NCI-H774 (cell line): ENCODE measurements at places on chromosomes 2 and 18.
A peak's percentile ranks its signal among the peaks of the same experiment; 100 is the strongest.

DNA sequence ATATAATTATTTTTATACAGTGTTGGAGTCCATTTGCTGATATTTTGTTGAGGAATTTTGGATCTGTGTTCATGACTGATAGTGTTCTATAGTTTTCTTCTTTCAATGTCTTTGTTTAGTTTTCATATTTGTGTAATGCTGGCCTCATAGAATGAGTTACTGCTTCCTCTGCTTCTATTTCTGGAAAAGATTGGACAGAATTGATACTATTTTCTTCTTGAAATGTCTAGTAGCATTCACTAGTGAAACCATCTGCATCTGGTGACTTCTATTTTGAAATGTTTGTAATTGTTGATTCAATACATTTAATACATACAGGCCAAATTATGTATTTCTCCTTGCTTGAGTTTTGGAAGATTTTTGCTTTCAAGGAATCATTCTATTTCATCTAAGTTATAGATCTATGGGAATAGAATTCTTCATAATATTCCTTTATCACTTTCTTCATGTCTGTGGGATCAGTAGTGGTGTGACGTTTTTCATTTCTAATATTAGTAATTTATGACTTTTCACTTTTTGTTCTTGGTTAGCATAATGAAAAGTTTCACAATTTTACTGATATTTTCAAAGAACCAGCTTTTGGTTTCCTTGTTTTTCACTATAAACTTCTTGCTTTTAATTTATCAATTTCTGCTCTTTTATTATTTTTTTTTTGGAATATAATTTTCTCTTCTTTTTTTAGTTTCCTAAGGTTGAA is 509.9 kb upstream of the VRK2 start:
- DNase-seq: no peak

DNA sequence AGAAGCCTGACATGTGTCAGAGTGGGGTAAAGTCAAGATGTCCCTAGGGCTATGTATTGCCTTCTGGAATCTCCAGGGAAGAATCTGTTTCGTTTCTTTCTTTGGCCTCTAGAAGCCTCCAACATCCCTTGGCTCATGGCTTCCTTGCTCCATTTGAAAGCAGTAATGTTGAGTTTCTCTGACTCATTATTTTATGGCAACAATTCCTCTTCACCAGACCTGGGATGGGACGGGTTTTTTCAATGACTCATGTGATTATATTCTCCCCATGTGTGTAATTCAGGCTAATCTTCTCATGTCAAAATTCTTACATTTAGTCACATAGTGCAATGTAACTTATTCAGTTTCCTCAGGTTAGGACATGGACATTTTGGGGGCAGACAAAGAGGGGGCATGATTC is 1038.6 kb downstream of the CBLN2 start:
- DNase-seq: no peak

DNA sequence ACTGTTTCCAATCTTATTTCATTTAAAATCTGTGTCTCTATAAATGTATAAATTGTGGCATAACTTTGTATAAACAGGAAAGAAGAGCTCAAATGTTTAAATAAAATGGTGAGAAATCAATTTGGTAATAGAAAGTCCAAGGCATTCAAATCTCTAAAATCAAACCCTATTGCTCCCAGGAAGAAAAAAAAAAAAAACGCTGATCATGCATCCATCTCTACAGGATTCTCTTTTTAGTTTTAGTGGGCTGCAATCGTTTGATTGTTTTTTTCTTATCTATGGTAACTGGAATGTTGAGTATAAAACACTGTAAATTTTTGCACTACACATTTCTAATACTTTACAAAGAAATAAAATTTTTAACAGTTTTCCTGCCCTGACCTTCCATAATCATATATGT is 75.6 kb downstream of the NCKAP1 start:
- DNase-seq: no peak

- DNase-seq: no peak
Observed at GRCh38 chr2:105183555-105184323, 57.8 kb upstream of the GPR45 start.

- no peak for DNase-seq
Observed at GRCh38 chr2:52861596-52861995, 906.0 kb upstream of the CHAC2 start.

DNA sequence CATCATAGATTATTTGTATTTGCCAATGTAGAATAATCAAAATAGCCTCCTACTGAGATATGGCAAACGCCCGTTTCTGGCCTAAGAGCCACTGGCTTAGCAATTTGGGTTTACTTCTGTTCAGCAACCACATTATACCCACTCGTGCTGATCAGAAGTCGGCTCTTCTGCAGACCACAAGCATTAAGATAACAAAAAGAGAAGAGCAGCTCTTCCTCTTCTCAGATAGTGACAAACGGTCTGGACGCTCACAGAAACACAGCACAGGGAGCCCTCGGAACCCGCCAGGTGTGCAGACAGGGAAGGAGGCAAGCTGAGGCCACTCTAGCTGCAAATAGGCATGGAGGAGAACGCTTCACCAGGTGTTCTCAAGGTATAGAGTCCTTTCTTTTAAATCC is 164.0 kb downstream of the HDAC4 start:
- DNase-seq: no peak

DNA sequence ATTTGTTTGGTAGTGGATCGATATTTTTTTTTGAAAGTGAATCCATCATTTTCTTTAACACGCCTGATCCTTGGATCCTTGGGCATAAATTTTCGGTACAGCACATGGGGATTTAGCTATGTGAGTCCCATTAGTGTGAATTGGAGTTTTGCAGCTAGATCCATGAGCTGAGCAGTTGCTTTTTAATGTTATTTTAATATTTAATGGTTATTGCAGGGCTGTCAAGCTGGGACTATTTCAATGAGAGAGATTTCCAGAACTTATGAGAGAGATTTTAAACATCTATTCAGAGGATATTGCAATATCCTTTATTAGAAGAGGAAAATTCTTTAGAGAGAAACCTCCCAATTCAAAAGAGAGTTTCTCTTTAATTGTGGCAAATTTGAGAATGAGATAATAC is 35.6 kb upstream of the TCF4 start:
- no peak for DNase-seq

- no peak for DNase-seq
Observed at GRCh38 chr2:67215214-67216055, 181.7 kb upstream of the ETAA1 start.

DNA sequence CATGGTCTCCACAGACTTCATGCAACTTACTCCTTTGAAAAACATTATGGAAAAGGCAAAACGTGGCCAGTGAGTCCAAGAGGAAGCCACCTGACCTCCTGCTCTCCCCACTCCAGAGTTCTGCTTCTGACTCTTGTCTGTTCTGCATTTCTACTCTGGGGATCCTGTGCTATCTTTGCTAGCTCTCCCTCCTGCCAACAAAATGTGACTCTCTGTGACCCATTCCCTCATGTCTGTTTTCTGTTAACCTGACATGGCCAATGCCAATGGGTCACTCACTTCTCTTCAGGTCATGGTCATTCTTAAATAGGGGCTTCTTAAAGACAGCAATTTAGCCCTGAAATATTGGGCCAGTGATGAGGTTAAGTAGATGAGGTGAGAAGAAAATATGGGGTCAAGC is 210.3 kb downstream of the CDH20 start:
- DNase-seq: no peak

- DNase-seq: no peak
Observed at GRCh38 chr2:230050136-230050535, 18.6 kb downstream of the SLC16A14 start.

- DNase-seq: no peak
Observed at GRCh38 chr2:196088203-196088602, 19.6 kb upstream of the DNAH7 start.

GRCh38 chr18:23038712-23039111 is 96.6 kb upstream of the CABLES1 start:
- no peak for DNase-seq

DNA sequence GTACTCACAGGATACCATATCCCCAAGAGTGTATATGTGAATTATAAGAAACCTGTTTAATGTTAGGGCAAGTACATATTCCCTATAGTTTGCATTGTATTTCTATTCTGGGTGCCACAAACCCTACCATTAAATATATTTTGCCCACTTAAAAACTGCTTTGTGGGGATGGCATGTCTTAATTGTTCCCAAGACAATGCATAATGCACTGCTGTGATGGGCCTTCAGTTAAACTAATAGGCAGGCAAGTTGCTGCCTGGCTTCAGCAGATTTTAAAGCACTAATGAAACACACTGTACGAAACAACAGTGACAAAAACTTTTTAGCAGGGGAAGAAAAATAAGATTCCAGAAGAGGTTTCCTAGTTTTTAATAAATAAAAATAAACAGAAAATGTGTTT is 104.8 kb upstream of the VRK2 start:
- no peak for DNase-seq

- DNase-seq: peak; percentile 44
Observed at GRCh38 chr2:83081826-83082690, 1377.0 kb downstream of the SUCLG1 start.

DNA sequence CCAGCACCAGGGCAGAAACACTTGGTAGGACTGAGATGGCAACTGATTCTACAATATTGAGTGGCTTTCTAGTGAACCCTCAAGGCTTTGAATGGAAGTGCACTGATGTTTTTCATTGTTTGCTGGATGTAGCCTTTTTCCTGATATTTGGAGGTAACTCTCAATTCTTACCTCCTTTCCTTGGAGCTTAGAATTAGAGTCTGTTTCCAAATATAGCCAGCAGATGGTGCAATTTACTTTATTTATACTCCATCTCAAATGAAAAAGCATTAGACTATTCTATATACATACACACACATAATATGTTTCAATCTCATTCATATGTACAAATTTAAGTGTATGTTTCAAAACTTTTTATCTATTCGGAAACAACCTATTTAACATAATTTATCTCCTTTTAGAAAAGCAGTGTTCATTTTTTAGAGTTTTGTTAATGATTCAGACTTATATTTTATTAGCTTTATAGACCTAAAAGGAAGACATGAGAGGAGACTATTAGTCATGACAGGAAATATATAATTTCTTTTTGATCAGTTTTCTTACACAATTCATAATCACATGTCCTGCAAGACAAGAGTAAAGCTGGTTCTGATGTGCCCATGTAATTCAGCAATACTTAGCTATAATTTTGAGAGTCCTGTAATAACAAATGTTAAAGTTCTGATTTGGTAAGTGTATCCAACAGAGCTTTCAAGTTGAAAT is 124.8 kb downstream of the NUP35 start:
- DNase-seq: peak; percentile 8

DNA sequence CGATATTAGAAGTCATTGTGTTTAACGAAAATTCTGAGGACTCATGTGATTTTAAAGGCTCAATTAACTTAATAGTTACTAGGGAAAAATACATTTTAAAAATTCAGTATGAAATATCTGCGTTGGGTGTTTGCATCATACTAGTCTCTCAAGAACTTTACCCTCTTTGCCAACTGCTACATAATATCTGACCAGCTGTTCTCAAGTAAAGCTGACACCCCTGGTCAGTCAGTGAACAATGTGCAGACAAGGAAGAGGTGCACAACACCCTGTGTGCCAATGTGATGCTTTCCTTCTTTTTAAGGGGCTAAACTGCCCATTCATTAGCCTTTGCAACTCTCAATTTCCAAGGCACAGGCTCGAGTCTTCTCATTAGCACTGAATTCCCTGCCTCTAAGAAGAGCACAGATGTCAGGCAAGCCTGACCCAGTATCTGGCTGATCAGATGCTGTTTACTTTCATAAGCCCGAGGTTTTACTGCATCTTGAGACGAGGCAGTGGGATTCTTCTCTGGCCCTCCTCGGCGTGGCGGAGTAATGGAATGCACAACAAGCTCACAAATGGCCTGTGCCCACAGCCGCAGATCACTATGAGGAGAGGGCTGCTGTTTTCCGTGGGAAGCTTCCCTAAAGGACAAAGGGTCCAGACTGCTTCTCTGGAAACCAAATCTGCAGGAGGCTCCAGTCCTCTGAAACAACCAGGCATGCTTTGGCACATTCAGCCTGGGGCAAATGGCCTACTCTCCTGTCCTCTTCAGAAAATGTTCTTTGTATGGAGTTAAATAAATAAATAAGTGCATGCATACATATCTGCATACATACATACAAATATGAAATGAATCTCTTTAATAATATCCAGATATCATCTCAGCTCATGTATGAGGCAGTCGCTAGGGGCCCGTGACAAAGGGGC is 240.3 kb downstream of the ZNF521 start:
- no peak for DNase-seq

- DNase-seq: no peak
Observed at GRCh38 chr2:8806885-8807704, 30.3 kb downstream of the KIDINS220 start.

DNA sequence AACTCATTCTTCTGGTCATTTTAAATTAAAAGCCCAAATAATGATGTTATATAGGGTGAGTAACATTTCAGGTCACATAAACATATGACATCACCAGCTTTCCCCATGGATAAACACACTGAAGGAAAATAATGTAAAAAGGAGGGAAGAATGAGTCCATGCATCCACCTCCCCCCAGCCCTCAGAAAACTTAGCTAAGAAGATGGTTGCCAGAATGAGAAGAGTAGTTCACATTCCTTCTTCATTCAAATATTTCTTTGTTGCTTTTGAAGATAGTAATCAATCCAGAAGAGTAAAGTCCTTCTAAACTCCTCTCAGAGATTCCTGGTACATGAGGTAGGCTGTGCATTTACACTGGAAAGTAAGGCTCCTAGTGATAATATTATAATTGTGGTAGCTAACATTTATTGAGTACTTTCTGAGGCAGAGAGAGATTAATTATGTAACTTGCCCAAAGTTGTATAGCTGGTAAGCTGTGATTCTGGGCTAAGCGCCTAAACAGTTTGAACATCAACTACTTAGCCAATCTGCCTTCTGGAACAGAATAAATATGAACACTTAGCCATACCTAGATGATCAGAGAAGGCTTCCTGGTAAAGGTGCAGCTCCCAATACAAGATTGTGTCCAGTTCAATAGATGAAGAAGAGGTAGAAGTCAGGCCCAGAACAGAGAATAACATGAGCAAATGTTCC is 256.7 kb upstream of the FN1 start:
- no peak for DNase-seq

DNA sequence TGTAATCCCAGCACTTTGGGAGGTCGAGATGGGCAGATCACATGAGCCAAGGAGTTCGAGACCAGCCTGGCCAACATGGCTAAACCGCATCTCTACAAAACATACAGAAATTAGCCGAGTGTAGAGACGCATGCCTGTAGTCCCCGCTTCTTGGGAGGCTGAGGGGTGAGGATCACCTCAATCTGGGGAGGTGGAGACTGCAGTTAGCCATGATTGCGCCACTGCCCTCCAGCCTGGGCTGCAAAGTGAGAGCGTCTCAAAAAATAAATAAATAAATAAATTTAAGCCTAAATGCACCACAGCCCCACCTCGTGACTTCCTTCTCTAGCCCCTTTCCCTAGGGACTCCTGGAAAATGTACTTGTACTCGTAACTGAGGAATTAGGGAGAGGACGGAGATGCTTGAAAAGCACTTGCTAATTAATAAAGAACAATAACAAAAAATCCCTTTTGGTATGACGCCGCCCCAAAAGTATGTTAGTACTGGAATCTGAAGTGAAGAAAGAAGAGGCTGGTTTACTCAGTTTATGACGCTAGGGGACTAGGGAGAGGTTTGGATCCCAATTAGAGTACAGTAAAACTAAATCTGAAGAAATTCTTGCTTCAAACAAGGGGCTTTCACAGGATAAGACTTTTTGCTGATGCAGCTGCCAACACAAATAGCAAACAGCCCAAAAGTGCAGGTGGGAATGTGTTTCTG is 887 bp upstream of the ZNF396 start:
- DNase-seq: no peak
